ENCODE measurements at places on chromosomes 2 and 18.

- DNase-seq: no peak
Measured at GRCh38 chr2:2517399-2517798, 186.3 kb upstream of the MYT1L start.

DNA sequence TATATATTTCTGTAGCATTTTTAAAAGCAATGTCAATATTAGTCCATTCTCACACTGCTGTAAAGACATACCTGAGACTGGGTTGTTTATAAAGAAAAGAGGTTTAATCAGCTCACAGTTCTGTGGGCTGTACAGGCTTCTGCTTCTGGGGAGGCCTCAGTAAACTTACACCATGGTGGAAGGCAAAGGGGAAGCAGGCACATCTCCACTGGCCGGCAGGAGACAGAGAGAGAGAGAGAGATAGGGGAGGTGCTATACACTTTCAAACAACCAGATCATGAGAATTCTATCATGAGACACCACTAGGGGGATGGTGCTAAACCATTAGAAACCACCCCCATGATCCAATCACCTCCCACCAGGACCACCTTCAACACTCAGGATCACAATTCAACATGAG lies 43.1 kb downstream of the CHMP3 start:
- DNase-seq: no peak

GRCh38 chr18:39198376-39198775 lies 1632.8 kb upstream of the CELF4 start:
- no peak for DNase-seq

- no peak for DNase-seq
Measured at GRCh38 chr2:189190685-189191084, 11.1 kb upstream of the COL5A2 start.

GRCh38 chr2:109395494-109396201 lies 218.1 kb downstream of the SEPTIN10 start:
- no peak for DNase-seq

GRCh38 chr2:2828774-2829368 lies 497.8 kb upstream of the MYT1L start:
- DNase-seq: no peak

DNA sequence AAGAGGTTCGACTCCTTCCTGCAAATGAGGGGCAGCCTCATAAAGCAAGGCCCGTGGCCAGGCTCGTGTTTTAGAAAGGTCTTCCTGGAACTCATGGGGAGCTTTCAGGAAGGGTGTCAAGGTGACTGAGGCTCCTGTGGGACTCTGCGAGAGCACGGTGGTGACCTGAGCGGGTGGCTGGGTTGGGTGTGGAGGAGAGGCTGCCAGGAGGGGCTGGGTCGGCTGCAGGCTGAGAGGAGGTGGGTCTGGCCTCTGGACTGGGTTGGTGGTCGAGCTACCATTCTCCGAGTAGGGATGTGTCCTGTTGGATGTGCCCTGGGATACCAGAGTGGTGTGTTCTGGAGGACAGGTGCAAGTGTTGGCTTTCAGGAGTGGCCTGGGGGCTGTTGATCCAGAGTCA lies 86.4 kb downstream of the DGKD start:
- no peak for DNase-seq

GRCh38 chr2:23065936-23066335 lies 319.0 kb upstream of the KLHL29 start:
- DNase-seq: no peak

- peak; percentile 92 for DNase-seq
Measured at GRCh38 chr2:170739048-170739447, 23.9 kb downstream of the SP5 start.

DNA sequence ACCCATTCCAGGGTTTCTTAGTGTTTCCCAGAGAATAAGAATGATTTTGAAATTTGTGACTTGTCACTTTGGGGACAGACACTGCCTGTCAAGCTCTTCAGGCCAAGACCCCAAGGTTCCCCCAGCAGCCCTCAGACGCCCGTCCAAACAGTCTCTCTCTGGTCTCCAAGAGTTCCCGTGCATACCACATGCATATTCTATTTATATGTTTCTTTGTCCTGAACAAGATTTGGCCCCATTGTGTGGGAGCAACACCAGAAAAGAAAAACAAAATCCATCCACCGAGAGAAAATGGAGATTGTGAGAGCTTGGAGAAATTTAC lies 52.2 kb upstream of the CTAGE1 start:
- no peak for DNase-seq

- no peak for DNase-seq
Measured at GRCh38 chr2:145137901-145138300, 618.0 kb upstream of the ZEB2 start.

- no peak for DNase-seq
Measured at GRCh38 chr18:71287268-71287667, 998.4 kb downstream of the SOCS6 start.

Measured in brain microvascular endothelial cell (primary cell).